ENCODE measurements at places on chromosomes 4 and X.

DNA sequence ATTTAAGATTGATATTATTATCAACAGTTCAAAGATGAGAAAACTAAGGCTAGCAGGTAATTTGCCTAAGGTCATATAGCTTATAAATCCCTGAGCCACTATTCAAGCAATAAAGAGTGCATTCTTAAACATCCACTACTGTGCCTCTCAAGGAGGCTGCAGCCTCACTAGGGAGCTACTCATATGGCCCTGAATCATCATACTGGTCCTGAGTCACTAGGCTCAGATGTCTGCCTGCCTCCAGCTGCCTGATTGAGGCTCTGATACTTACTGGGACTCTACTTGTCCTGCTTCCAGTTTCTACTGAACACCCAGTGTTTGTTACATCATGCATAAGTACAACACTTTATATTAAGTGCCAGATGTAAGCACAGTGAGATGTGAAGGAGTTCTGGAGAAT is 110.7 kb downstream of the AASDH start:
- DNase-seq = no peak

DNA sequence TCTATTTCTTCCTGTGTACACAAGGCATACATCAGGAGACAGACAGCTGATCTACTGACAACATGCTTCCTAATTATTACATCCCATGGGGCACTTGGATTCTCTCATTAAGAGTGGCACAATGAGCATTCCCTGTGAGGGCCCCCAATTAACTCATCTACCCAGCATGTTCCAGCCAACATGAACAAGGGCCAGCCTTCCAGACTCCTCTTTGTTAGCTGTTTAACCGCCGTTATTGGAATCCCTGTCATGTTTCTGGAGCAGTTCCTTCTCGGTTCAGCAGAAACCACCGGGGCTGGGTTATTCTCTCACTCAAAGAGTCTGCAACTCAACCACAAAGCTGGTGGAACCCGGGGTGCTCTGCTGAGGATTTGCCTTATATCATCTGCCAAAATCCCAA is 9.9 kb upstream of the GPM6B start:
- DNase-seq = no peak

DNA sequence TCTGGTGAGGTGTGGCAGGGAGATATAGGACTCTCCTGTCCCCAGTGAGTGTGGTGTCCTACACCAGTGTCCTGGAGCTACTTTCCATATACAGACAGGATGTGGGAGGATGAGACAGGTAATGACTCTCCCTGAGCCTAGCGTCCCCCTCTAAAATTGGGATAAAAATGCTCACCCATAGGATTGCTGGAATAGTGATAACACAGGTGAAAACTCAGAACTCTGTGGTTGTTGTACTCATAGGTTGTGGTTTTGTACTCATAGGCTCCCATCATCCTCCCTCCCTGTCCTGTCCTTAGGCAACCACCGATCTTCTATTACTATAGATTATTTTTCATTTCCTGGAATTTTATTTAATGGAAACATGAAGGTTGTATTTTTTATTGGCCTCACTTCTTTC is 60.7 kb upstream of the NXF3 start:
- no peak for DNase-seq

GRCh38 chr4:186651181-186651603 is 72.5 kb downstream of the FAT1 start:
- no peak for DNase-seq

DNA sequence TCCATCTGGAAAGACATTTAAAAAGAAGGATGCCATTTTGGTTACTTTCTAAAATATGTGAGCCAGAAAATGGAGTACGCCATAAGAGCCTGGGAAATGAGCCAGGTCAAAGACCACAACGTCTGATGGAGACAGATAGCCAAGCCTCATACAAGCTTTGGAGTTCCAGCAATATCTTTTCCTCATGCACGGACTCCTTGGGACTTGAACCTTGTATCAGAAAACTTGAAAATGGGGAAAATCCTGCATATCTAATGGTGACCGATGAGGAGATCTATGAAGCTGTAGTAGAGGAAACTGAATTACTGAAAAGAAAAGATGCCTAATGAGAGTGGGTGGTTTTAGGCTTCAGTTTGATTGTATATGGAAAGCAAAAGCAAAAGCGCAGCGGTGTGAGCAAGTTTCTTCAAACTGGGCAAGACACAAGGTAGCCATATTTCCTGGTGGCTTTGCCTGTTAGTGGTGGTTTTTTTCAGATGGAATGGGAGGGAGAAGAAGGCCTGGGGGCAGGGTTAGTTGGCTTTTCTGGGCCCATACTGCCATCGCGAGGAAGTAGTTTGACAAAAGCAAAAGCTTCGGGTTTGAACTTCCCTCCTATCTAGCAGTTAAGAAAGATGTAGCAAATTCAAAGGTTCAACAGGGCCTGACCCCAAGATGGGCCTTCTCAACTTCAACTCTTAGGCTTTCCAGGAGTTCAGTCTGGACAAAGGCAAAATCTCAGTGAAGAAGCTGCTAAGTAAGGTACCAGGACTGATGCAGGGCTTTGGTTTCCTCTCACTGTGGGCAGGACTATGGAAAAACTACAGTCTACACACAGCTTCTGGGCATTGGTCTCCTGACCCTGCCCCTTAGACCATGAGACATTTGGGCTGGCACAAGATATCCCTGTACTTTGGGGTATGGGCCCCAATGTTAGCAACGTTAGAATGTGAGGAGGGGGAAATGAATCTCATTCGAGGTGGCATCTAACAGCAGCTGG is 210.0 kb upstream of the STK26 start:
- DNase-seq = no peak

DNA sequence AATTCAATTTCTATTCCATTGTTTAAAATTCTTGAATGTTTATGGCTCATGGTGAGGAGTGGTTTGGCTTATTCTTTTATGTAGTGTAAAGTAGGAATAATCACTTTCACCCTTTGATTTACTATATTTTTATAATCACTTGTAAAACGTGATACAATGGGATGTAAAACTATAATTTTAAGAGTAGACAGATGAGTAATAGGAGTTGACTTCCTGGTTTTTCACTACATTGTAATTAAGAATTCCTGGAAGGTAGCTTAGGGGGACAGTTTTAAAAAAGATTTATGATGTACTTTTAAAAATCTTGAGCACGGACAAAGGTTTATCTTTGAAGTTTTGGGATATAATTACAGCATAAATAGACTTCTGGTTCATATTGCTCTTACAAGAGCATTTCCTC is 65.3 kb downstream of the PDGFC start:
- DNase-seq = no peak

All from HS-27A (cell line).